SK-N-MC (cell line): ENCODE measurements at places on chromosomes 12 and 14.

GRCh38 chr12:99709619-99710018 lies 62.1 kb downstream of the GARIN6 start:
- DNase-seq: no peak

GRCh38 chr14:75088566-75089373 lies 19.3 kb downstream of the ZC2HC1C start:
- DNase-seq: peak; percentile 61

DNA sequence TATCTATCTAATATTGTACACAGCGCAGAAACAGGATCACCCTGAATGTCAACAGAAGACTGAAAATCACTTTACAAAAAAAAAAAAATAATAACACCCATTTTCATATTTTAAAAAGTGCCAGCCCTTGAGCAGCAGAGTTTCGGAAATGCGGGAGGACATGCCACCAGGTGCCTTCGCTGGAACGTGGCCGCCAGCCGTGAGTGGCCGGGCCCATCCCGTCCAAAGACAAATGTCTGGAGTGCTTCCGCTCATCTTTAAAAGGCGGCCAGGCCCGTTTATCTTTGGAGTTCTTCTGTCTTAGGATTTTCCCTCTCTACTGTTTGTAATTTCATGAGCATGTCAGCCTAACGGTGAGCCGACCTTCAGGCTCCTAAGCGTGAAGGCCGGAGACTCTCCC lies 43.5 kb downstream of the LRTM2 start:
- no peak for DNase-seq

DNA sequence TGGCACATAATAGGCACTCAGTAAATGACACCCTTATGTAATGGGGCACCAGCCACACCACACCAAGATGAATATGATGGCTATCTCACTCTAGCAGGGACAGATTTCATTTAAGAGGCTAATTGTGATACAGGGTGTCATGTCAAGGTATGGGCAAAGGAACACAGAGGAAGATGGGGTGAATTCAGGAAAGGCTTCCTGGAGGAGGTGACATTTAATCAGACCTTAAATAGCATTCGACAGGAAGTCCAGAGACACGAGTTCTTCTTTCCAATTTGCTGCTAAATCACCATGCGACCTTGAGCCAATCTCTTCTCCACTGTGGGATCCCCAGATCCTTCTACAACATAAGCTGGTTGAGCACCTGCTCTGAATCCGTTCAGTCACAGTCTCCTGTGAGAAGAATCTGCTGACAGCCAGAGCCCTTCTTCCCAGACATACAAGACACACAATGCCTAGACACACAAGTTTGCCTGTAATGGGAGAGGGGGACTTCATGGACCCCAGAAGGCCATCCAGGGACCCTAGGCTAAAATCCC lies 1.5 kb upstream of the DTX1 start:
- DNase-seq: no peak

DNA sequence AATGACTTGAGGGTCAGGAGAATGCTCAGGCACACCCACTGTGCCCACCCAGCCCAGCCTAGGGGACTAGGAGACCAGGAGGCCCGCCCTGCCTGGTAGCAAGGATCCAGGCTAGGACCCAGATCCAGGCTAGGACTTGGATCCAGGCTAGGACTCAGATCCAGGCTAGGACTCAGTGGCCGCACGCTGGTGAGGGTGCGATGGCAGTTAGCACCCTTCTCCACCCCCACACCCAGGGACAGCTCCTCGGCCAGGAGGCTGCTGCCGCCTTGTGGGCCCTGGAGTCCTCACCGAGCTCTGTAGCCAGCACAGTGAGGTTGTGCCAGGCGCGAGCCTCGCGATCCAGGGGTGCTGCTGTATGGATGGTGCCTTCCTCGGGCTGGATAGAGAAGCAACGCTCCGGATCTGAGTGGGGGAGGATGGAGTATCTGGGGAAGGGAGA lies 5.1 kb downstream of the CDH24 start:
- no peak for DNase-seq

DNA sequence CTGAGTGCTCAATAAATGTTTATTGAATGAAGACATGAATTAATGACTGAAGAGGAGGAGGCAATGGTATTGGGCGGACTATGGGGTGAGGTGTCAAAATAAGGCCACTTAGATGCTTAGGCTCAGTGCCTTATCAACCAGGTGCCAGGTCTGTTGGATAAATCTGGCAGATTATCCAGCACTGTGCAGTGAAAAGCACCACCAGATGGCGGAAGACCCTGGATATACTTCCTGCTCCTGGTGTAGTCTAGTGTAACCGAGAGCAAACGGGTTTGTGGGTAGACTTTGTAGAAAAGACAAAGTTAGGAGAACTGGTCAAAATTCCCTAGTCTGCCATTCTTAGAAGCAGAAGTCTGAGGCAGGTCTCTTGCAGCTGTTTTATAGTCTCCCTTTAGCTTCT lies 306.3 kb downstream of the ATP23 start:
- DNase-seq: no peak

- DNase-seq: no peak
Observed at GRCh38 chr14:51735851-51736250, 84.1 kb downstream of the FRMD6 start.

- DNase-seq: no peak
Observed at GRCh38 chr12:32568228-32568627, 110.9 kb upstream of the DNM1L start.

DNA sequence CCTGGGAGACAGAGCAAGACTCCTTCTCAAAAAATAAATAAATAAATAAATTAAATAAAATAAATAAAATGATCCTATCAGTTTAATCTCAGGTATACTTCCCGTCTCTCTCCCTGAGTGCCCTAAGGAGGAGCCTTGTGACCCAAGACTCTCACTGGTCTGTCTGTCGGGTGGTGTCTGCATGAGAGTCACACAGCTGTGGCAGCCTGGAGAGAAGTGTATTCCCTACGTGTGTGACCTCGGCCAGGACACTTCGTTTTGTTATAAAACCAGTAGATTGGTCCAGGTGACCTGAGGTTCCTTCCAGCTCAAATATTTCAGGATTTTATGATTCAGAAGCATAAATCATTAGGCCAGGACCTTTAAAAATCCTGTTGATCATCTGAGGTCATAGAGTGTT lies 4.8 kb downstream of the SYNE3 start:
- no peak for DNase-seq

GRCh38 chr14:100305324-100306100 lies 732 bp downstream of the SLC25A29 start:
- no peak for DNase-seq

DNA sequence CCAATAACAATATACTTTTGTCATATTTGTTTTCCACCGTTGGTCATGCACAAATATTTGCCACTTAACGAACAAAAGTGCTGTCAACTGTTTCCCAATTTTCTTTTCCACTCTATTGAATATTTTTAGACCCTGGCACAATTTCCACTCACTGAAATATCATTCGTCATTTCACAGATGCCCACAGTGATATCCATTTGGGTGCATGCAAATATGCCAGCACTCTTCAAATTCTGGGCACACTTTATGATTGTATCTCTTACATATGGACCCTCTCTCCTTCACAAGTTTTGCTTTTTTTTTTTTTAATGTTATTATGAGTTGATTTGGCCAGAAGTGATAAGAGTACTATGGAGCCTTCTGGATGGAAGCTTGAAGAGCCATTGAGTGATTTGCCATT lies 1557.3 kb upstream of the FLRT2 start:
- DNase-seq: no peak

GRCh38 chr12:124914392-124915238 lies at the start of gene UBC:
UBC (minus strand) TSS chr12:124914650; CDS start chr12:124913771, 879 bp downstream.
- DNase-seq: peak; percentile 83

DNA sequence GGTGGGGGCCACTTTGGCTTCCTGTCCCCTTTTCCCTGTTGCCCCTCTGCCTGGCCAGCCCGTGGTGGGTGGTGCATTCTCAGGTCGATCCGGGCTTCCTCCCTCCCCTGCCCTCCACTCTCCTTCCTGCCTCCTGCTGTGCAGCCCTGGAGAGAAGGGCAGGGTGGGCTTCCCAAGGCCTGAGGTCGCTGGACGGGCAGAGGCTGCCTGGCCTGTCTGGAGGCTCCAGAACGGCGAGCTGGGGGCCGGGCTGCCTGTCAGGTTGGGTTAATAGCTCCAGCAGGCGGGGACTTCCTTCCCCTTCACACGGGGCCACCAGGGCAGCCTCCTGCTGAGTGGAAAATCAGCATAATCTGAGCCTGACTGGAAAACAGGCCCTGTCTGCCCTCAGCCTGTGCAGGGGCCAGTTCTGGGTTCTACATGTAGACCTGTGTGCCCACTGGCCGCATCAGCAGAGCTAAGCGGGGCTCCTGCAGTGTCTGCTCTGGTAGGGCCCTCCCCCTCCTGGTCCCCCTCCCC lies 11.3 kb downstream of the KIF26A start:
- DNase-seq: no peak

GRCh38 chr12:18103624-18104023 lies 13.6 kb upstream of the RERGL start:
- no peak for DNase-seq
